ENCODE measurements at places on chromosomes 3 and 15.

DNA sequence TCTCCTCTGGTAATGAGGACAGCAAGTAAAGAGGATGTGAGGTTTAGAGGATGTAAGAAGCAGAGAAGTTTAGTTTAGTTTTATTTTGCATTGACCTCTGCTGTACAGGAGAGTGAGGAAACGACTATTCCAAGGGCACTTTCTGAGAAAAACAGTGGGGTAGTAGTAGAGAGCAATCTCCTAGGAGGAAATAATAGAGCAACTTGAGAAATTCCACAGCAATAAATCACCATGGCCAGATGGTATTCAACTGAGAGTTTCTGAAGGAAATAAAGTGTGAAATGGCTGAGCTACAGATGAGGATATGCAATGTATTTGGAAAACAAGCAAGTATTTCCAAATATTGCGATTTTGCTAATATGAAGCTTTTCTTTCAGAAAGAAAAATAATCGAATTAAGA lies 118.9 kb downstream of the DPH6 start:
- DNase-seq, result peak; percentile 24

DNA sequence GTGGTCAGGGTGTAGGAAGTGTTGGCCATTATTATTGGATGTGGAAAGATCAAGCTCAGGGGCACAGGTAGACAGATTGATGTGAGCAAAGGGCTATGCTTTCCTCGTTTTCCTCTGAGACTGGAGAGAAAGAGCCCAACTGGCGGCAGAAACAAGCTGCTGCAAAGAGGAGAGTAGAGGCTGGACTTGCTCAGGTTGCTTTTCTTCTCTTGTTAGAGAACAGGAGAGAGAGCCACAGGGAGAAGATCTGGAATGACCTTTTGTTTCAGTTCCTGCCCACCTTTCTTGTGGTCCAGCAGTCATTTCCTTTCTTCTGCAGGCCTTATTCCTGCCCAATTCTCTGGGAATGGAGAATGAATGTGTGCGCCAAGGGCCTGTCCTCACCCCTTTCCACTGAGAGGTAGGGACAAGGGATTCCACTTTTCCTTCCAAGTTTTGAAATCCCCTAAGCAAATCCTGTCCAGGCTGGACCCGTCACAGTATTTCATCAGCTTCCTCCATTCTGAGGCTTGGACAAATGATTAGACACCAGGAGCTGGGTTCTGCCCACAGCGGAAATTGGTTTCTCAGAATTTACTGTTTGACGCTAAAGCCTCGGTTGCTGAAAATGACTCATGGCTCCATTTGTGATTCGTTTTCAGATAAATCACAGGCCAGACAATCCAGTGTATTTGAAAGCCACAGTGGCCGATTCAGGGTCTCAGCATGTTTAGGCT lies 16.1 kb downstream of the ZNF80 start:
- no peak for DNase-seq

DNA sequence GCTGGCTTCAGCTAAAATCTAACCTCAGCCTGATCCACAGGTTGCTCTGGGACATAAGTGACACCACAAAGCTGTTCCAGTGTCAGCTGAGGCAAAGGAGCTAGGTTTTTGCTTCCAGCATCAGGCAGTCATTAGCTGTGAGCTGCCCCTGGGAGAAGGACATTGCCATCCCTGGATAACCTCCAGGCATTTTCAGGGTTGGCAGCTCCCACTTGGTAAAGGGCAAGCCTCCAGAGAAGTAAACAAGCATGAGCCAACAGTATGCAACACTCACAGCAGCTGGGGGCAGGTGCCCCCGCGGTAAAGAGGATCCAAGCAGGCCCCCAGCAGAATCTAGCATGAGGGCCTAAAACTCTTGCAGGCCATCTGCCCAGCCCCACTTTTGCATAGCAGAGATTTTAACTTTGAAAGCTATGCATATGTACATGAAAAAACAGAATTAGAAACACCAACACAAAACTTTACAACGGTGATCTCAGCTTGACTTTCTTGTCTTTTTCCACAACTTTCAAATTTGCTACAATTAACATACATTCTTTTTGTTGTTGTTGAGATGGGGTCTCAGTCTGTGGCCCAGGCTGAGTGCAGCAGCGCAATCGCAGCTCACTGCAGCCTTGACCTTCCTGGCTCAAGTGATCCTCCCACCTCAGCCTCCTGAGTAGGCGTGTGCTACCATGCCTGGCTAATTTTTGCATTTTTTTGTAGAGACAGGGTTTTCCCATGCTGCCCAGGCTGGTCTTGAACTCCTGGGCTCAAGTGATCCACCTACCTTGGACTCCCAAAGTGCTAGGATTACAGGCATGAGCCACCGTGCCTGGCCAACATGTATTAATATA lies 83.8 kb upstream of the TPM1 start:
- peak; percentile 38 for DNase-seq

- no peak for DNase-seq
Measured at GRCh38 chr15:74040109-74040850, 42.1 kb downstream of the GOLGA6A start.

DNA sequence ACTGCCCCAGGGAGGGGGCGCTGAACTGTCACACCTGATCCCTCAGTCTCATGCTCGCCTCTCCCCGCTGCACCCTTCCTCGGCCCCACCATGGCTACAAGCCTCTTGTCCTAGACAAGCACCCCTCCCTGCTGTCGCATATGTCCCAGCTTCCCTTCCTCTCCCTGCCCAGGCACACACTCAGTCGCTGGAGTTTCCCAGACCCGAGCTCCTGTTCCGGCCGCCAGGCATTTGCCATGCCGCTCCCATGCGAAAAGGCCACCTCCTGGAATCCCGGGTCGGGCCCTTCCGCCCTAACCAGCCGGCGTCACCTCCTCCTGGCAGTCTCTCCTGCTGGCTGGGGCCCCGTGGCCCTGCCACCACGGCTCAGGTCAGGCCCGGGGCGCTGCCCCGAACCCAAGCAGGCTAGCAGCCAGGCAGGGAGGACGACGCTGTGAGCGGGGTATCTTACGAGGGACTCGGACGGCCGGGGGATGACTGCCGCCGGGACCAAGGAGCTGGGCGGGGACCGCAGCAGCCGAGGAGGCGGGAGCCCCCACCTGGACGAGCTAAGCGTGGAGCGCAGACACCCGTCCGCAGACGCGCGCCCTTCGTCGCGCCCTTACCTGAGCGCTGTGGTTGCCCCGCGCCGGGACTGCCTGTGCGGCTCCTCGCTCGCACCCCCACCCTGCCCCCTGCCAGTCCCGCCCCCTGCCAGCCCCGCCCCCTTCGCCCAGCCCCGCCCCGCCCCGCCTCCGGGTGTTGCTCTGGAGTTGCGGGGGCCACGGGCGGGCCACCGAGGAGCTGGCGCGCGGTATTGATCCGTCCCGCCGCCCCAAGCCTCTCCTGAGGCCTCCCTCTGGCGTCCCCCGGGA lies at the start of gene ALS2CL:
Gene ALS2CL (minus strand): TSS at position 642 of the 854 bp plus-strand sequence. CDS start 4,239 bp downstream, outside the sequence.
- no peak for DNase-seq

DNA sequence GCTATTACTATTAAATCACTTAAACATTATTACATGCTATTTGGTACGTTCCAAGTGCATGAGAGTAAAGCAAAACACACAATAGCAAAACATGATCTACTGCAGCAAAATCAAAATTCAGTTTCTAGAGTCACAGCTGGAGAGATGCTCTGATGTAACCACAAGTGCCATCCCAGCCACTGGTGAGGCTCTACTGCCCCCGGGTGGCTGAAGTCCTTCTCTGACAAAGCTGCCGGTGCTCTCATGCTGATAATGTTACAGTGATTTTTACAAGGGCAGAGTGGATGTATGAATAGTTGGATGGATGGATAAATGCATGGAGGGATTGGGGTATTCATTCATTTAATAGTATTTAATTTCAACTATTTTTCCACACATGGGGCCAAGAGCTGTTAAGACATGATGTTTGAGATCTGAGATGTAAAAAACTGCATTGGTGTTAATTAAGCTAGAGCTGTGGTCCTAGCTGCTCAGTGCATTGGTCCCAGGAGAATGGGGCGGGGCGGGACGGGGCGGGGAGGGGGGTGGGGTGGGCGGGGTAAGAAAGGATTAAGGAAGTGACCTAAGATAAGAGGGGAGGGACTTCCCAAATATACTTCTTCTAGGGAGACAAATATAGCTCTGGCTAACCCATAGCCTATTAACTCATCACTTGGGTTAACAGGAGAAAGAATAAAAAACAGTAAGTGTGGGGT lies 5.3 kb upstream of the SPESP1 start:
- peak; percentile 86 for DNase-seq

DNA sequence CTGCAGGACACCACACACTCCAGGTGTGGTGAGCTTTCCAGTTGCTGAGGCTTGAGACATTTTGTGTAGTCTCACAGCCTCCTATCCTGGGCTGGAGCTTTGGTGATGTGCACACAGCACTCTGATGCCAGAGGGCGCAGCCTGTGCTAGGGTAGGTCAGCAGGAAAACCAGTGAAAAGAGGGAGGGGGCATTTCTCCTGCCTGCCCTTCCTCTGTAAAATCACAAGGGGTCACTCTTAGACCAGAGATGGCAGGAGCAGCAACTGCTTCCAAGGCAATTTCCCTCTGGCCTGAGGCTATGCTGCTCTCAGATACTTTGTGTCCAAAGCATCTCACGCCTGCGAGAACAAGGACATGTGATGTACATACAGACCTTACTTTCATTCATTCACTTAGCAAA lies 16.5 kb upstream of the MUSTN1 start:
- peak; percentile 31 for DNase-seq

DNA sequence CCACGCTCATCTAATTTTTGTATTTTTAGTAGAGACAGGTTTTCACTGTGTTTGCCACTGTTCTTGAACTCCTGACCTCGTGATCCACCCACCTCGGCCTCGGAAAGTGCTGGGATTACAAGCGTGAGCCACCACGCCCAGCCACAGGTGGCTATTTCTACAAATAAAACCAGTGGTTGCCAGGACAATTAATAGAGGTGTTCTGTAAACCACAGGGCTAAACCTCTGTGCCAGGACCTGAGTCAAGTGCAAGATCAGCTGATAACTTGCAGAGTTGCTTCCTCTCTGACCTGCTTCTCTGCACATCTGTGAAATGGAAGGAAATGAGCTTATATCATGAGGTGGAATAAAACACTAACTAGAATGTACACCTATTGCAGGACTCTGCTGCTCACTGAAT lies 72.8 kb downstream of the CD200R1L start:
- no peak for DNase-seq

GRCh38 chr3:32621466-32621865 lies 50.8 kb upstream of the DYNC1LI1 start:
- no peak for DNase-seq

- peak; percentile 86 for DNase-seq
Measured at GRCh38 chr3:44099566-44100297, 142.0 kb upstream of the TOPAZ1 start.

GRCh38 chr3:117540597-117540996 lies 831.0 kb downstream of the TUSC7 start:
- DNase-seq, result no peak

DNA sequence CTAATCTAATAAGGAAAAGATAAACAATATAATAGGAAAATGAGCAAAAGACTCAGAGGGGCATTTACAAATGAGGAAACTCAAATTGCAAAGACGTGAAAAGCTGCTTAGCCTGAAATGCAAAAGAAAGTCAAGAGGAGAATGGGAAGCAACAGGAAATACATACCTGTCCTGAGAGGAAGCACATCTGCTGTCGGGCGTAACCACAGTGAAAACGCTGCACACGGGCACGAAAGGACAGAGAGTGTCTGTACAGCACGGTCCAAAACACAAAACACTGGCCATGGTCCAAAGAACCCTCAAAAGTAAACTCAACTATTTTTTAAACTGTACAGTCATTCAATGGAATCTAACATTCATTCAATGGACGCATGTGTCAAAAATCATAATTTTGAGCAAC lies 100.6 kb downstream of the CHSY1 start:
- no peak for DNase-seq

GRCh38 chr3:182349951-182350517 lies 443.3 kb upstream of the ATP11B start:
- DNase-seq, result no peak

DNA sequence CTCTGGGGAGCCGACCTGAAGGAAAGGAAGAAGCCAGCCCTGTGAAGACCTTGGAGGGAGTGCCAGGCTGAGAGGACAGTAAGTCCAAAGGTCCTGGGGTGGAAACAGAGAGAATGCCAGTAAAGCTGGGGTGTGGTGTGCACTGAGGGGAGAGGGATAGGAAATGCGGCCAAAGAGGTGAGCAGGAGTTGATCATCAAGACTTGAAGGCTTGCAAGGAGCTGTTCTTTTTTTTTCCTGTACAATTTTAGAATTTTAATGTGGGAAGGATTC lies 73.8 kb downstream of the SYNPR start:
- no peak for DNase-seq

DNA sequence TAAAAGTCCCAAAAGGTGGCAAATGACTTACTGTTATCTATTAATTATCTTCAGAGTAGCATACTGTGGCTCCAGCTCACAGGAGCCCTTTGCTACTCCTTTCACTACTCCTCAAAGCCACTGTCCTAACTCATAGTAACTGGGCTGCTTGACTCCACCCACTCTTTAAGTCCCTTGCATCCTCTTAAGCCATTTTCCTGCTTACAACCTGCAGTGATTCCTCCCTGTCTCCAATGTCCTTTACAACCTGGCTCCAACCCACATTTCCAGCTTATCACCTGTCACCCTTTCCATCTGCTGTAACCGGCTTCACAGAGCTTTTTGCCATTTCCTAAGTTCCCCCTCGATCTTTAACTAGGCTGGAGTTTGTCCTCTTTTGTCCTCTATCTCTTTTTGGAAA lies 388.1 kb downstream of the FGF12 start:
- DNase-seq, result no peak

DNA sequence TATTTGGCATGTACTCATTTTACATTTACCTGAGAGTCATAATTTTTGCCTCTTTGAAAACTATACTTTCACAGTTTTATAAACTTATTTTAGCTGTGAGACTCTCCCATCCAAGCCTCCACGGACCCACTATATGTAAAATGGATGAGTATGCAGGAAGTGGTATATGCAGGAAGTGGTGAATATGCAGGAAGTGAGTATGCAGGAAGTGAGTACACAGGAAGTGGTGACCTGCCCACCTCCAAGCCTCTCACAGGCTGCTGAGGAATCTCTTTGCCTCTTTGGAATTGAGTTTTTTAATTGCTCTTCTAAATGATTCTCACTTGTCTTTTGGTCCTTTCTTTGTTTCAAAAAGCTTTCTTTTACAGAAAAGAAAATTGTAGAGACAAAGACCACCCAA lies 85.2 kb downstream of the KBTBD8 start:
- DNase-seq, result no peak

- DNase-seq, result no peak
Measured at GRCh38 chr3:130456540-130456939, 60.4 kb upstream of the COL6A6 start.

DNA sequence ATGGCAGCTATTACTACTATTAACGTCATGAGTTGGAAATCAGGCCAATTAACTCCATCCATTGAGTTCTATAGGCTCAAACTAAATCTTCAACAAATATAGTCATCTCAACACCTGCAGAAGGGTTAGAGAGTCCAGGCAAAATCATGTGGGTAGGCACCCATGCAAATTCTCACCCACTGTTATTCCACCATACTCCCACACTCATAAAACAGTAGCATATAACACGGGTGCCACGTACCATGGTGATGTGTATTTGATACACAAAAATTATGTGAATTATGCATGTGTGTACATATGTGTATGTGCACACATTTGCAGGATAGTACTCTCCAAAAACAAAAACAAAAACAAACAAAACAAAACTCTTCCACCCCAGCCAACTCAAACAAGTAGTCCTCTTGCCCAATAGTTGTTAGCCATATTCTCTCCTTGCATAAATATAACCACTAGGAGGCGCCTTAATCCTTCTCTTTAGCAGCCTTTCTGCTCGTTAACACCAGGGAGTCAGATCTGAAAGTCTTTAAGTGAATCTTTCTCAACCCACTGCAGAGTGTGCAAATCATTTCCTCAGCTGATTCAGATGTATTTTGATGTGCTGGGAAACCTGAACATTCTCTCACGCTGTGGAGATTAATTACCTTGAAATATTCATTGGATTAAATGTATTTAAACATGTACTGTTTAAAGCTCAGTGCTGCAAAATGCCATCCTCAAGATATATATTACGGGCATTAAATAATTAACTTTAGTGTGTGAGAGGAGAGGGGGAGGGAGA lies 38.0 kb upstream of the COPB2 start:
- DNase-seq, result peak; percentile 95
